Muscle of leg (tissue), 16 donors: ENCODE measurements at places on chromosomes 12 and 14. TPM values are rescaled to one million over a fixed set of nuclear protein-coding genes. Genes with fewer than 3 reads are reported as not detected.

CELA1 gene
- total RNA-seq, result not detected

PIANP gene
- 0.49 TPM for total RNA-seq

- peak; percentile 41 for DNase-seq
Measured at GRCh38 chr14:39426605-39427004, 5.6 kb downstream of the FBXO33 start.

DNA sequence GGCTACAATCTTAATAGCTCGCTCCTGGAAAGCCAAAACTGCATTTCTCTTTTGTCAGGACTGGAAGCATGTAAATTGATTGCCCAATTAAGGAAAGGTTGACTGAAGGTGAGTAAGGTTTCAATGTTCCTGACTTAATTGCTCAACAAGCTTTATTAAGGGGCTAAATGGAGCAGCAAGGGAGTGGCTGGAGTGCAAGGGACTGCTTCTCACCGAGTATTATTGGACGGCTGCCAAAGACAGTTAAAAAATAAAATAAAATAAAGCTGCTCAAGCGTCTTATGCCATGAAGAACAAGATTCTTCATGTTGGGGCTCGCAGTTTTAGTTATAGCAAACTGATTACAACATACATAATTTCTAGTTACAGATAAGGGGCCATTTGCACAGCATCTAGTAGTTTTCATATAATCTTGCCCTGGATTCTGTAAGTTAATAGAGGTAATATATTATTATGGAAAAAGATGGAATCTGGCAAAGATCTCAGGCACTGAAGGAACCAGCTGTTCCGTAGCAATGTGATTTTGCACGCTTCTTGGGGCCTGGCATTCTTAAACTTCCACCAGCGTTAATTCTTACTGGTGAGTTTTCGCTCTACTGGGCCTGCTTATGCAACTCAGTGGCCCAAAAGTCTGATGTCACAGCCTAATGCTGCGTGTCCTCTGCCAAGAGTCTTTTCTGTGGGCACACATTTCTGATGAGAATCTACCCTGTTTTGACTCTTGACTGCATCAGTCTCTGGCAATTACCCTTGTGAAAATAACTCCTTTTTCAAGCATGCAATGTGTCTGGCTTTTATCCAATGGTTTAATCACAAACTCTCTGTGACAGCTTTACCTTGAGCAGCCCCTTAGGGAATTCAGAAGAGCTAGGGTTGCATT lies 108.5 kb downstream of the SLC38A1 start:
- peak; percentile 89 for DNase-seq

NAA25 gene
- total RNA-seq, result 19.3 TPM
